Colonic mucosa (tissue), 4 donors: ENCODE measurements at places on chromosomes 7 and 10. TPM values are rescaled to one million over a fixed set of nuclear protein-coding genes. Genes with fewer than 3 reads are reported as not detected.

CFAP46 gene
- not detected for total RNA-seq

ADAMTS14 gene
- total RNA-seq: 1.5 TPM

ZNF488 gene
- 1.3 TPM for total RNA-seq

MBL2 gene
- total RNA-seq: not detected

CHST3 gene
- total RNA-seq: 2.5 TPM

SLC29A4 gene
- 20.7 TPM for total RNA-seq

DNA sequence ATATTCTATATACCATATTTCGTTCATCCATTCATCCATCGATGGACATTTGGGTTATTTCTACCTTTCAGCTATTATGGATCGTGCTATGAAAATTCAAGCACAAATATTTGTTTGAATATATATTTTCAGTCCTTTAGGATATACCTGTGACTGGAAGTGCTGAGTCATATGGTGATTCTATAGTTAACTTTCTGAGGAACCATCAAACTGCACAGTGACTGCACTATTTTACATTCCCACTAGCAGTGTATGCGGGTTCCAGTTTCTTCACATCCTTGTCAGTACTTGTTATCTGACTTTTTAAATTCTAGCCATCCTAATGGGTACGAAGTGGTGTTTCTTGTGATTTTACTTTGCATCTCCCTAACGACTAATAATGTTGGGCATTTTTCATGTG is 104.0 kb downstream of the MAPK8 start:
- no peak for DNase-seq
- no peaks in the 10 kb centered on the region for H3K27me3 ChIP-seq
- H3K4me1 ChIP-seq: no peaks in the 10 kb centered on the region
- no peak overlapping the region for H3K27ac ChIP-seq
- no peak overlapping the region for H3K4me3 ChIP-seq
- no peaks in the 10 kb centered on the region for H3K36me3 ChIP-seq

GRCh38 chr7:25303281-25304181 is 75.2 kb upstream of the NPVF start:
- no peak overlapping the region for H3K4me3 ChIP-seq
- H3K27ac ChIP-seq: no peak overlapping the region
- no peaks in the 10 kb centered on the region for H3K27me3 ChIP-seq
- no peaks in the 10 kb centered on the region for H3K36me3 ChIP-seq
- H3K4me1 ChIP-seq: no peaks in the 10 kb centered on the region
- DNase-seq: no peak

- no peaks in the 10 kb centered on the region for H3K27me3 ChIP-seq
- H3K36me3 ChIP-seq: no peaks in the 10 kb centered on the region
- no peaks in the 10 kb centered on the region for H3K4me1 ChIP-seq
- no peak overlapping the region for H3K4me3 ChIP-seq
These were observed 23.8 kb upstream of the LIPA start for GRCh38 chr10:89275383-89275782.
